ENCODE measurements at places on chromosomes 4 and X.

GRCh38 chr4:152503653-152504290, 32.1 kb downstream of the FBXW7 start:
- H3K4me3 ChIP-seq, result no peak overlapping the region
- no peaks in the 10 kb centered on the region for H3K27me3 ChIP-seq
- no peaks in the 10 kb centered on the region for H3K4me1 ChIP-seq
- no peak overlapping the region for H3K27ac ChIP-seq
- H3K36me3 ChIP-seq, result no peaks in the 10 kb centered on the region
- DNase-seq, result no peak

DNA sequence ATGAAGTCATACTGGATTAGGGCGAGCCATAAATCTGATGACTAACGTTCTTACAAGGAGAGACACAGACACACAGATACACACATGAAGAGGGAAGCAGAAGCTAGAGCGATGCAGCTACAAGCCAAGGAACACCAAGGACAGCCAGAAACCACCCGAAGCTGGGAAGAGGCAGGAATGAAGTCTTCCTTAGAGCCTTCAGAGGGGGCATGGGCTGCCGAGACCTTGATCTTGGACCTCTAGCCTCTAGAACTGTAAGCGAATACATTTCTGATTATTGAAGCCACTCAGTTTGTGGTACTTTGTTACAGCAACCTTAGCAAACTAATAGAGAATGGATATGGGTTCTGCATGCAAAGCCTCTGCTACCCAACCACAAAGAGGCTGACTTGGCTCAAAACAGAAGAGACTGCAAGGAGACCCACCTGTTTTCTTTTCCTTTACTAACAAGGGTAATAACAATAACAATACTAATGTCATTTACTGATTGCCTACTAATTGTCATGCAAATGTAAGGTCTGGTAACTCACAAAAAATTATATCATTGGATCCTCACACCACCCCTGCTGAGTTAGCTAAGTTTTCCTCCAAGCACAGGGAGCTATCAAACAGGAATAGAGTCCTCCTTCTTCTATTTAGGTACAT, 10.1 kb upstream of the LDB2 start:
- DNase-seq, result no peak
- H3K36me3 ChIP-seq, result no peaks in the 10 kb centered on the region
- peak overlapping the region; percentile 50 for H3K27ac ChIP-seq
- no peaks in the 10 kb centered on the region for H3K27me3 ChIP-seq
- peaks cover 3% of the 10 kb centered on the region for H3K4me1 ChIP-seq
- no peak overlapping the region for H3K4me3 ChIP-seq

- H3K4me3 ChIP-seq, result no peak overlapping the region
- DNase-seq, result no peak
- no peaks in the 10 kb centered on the region for H3K27me3 ChIP-seq
Measured at GRCh38 chr4:61866378-61867030, 666.4 kb downstream of the ADGRL3 start.

DNA sequence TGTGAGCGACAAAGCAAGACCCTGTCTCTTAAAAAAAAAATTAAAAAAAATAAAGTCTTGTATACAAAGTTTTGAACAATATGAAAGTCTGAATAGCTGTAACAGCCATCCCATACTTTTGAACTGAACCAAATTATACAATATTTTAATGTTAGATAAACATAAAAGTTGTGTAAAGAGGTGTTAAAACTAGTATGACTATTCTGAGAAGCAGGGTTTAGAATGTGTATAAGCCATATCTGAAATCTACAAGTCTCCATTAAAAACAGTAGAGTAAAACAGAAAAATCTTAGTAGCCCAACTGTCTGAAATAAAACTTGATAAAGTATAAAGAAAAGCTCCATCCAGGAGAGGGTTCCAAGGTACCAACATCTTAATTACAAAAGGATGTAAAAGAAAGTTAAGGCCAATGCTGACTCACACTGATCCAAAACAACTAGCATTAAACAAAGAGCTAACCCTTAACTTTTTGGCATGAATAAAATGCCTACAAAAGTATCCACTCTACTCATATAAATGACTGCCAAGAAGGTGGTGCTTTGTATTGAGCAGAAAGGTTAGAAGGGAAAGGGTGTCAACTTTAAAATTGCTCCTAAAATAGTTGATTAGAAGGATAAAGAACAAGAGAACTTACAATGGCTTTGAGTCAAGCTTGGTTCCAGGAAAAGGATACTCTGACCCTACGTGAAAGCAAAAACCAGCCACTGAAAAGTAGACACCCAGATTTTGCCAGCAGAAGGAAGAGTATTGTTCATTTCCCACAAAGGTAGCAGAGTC, 18.5 kb downstream of the CNOT6L start:
- H3K27me3 ChIP-seq, result no peaks in the 10 kb centered on the region
- no peak for DNase-seq
- H3K36me3 ChIP-seq, result no peaks in the 10 kb centered on the region
- no peak overlapping the region for H3K27ac ChIP-seq
- no peak overlapping the region for H3K4me3 ChIP-seq
- no peaks in the 10 kb centered on the region for H3K4me1 ChIP-seq

- DNase-seq, result no peak
- H3K27ac ChIP-seq, result no peak overlapping the region
- no peaks in the 10 kb centered on the region for H3K27me3 ChIP-seq
- peaks cover 3% of the 10 kb centered on the region for H3K4me1 ChIP-seq
- H3K4me3 ChIP-seq, result no peak overlapping the region
Measured at GRCh38 chr4:36024901-36025660, 219.2 kb downstream of the ARAP2 start.

- peaks cover 3% of the 10 kb centered on the region for H3K36me3 ChIP-seq
- H3K27me3 ChIP-seq, result no peaks in the 10 kb centered on the region
Measured at GRCh38 chr4:151233600-151233999, 43.4 kb upstream of the PRSS48 start.

- DNase-seq, result no peak
- H3K4me3 ChIP-seq, result no peak overlapping the region
- no peaks in the 10 kb centered on the region for H3K36me3 ChIP-seq
- H3K27me3 ChIP-seq, result no peaks in the 10 kb centered on the region
Measured at GRCh38 chr4:128589384-128589965, 220.0 kb upstream of the JADE1 start.

- no peak for DNase-seq
- H3K27ac ChIP-seq, result no peak overlapping the region
- no peak overlapping the region for H3K4me3 ChIP-seq
- no peaks in the 10 kb centered on the region for H3K36me3 ChIP-seq
Measured at GRCh38 chr4:106273831-106274230, 42.2 kb downstream of the TBCK start.

DNA sequence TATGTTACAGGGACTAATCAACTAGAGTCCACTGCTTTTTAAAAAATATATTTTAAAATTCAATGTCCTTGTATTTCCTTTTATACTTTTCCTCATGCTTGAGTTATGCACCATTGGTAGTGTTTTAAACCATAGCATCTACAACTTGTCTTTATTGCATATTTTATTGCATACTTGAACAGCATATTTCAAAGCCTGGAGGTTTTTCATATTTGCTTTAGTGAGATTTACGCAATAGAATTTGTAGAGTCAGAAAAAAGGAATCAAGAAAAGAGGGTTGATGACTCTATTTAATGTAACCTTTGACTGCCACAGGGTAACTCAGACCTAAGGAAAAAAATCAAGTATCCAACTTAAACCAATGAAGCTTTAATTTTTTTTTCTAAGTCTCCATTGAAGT, 1165.7 kb upstream of the IGFBP7 start:
- no peaks in the 10 kb centered on the region for H3K36me3 ChIP-seq
- no peak overlapping the region for H3K27ac ChIP-seq
- H3K27me3 ChIP-seq, result no peaks in the 10 kb centered on the region
- H3K4me3 ChIP-seq, result no peak overlapping the region
- no peak for DNase-seq
- H3K4me1 ChIP-seq, result no peaks in the 10 kb centered on the region

DNA sequence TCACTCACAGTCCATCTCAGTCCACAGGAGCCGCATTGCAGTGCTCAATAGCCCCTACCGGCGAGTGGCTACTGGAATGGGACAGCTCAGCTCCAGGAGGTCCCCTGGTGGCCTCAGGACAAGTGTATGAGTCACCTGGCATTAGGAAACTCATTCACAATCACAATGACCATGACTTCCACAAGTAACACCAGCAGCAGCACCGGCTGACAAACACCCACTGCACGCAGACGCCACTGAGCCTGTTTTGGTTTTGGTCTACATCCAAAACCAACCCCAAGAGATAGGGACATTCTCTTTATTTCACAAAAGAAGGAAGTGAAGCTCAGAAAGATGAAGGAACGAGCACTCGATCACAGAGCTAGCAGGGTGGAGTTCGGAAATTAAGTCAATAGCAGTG, 8.1 kb downstream of the JAKMIP1 start:
- H3K36me3 ChIP-seq, result no peaks in the 10 kb centered on the region
- DNase-seq, result no peak
- H3K27me3 ChIP-seq, result no peaks in the 10 kb centered on the region
- H3K27ac ChIP-seq, result no peak overlapping the region
- peaks cover 1% of the 10 kb centered on the region for H3K4me1 ChIP-seq

- H3K27me3 ChIP-seq, result no peaks in the 10 kb centered on the region
- no peak overlapping the region for H3K4me3 ChIP-seq
- DNase-seq, result no peak
- H3K27ac ChIP-seq, result no peak overlapping the region
- no peaks in the 10 kb centered on the region for H3K4me1 ChIP-seq
- no peaks in the 10 kb centered on the region for H3K36me3 ChIP-seq
Measured at GRCh38 chrX:9542106-9542760, 77.4 kb downstream of the TBL1X start.

DNA sequence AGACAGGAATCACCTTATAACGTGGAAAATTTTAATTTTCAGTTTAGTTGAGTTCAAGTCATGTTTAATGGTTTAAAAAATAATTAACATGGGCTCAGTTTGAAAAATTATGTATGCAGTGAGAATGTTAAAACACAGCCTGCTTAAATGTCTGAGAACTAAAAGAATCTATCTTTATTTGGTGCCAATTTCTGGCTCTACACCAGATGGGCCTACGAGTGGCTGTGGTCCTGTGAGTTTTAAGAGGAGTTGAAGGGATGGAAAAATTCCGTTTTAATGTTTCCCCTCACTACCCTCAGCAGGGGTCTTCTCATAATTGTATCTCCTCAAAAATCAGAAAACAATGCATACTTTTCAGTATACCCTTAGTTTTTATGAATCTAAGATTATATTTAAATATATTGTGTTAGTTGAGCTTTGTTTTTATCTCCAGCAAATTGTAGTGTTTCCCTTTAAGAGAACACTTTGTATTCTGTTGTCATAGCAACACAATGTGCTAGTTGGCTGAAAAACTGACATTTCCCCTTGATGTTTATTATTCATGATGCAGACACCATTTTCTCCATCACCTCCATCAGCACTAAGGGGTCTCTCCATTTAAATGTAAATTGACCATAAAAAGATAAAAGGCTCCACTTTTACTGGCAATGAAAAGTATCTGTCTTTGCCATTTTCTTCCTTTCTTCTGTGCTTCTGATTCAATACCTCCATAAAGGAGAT, 393.5 kb upstream of the GRIA3 start:
- H3K4me3 ChIP-seq, result no peak overlapping the region
- DNase-seq, result no peak
- no peaks in the 10 kb centered on the region for H3K4me1 ChIP-seq
- no peaks in the 10 kb centered on the region for H3K27me3 ChIP-seq
- H3K27ac ChIP-seq, result no peak overlapping the region
- H3K36me3 ChIP-seq, result no peaks in the 10 kb centered on the region

- no peak for DNase-seq
- no peaks in the 10 kb centered on the region for H3K36me3 ChIP-seq
Measured at GRCh38 chrX:148618470-148619445, 118.3 kb downstream of the AFF2 start.

- no peak overlapping the region for H3K4me3 ChIP-seq
- no peaks in the 10 kb centered on the region for H3K27me3 ChIP-seq
- H3K27ac ChIP-seq, result no peak overlapping the region
- no peaks in the 10 kb centered on the region for H3K4me1 ChIP-seq
Measured at GRCh38 chr4:80566203-80566872, 230.8 kb downstream of the CFAP299 start.

DNA sequence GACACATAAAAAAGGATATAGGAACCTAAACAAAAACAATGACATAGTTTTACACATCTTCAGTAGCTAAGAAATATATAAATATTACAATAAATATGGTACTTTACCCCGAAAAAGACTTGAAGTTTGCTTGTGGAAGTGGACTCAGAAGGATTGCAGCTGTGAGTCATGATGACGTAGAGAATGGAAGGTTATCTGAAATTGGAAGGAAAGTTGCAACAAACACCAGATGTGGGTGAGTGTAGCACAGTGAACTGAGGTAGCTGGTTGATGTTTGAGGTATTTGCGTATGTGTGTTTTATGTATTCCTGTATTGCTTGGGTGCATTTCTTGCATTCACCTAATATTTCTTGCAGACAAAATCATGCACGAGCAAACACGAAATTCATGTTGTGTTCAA, 113.0 kb downstream of the ARX start:
- H3K4me1 ChIP-seq, result no peaks in the 10 kb centered on the region
- no peak overlapping the region for H3K4me3 ChIP-seq
- no peaks in the 10 kb centered on the region for H3K36me3 ChIP-seq
- no peak for DNase-seq
- H3K27me3 ChIP-seq, result no peaks in the 10 kb centered on the region

DNA sequence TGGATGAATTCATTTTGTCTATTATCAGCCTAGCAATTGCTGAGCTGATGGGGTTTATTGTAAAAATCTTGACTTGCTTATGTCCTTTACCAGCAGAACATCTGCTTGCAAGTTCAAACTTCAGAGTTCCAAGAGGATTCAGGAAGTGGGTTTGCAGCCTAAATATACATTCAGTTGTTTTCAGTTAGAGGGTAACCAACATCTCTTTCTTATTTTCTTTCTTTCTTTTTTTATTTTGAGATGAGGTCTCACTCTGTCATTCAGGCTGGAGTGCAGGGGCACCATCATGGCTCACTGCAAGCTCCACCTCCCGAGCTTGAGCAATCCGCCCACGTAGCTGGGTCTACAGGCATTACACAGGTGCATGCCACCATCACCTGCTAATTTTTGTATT, 31.4 kb upstream of the FHL1 start:
- DNase-seq, result no peak
- H3K4me1 ChIP-seq, result no peaks in the 10 kb centered on the region
- H3K27me3 ChIP-seq, result no peaks in the 10 kb centered on the region
- H3K27ac ChIP-seq, result no peak overlapping the region

- H3K27ac ChIP-seq, result no peak overlapping the region
- H3K4me1 ChIP-seq, result no peaks in the 10 kb centered on the region
- H3K27me3 ChIP-seq, result no peaks in the 10 kb centered on the region
- H3K4me3 ChIP-seq, result no peak overlapping the region
Measured at GRCh38 chrX:84156821-84157220, 31.2 kb downstream of the RPS6KA6 start.

DNA sequence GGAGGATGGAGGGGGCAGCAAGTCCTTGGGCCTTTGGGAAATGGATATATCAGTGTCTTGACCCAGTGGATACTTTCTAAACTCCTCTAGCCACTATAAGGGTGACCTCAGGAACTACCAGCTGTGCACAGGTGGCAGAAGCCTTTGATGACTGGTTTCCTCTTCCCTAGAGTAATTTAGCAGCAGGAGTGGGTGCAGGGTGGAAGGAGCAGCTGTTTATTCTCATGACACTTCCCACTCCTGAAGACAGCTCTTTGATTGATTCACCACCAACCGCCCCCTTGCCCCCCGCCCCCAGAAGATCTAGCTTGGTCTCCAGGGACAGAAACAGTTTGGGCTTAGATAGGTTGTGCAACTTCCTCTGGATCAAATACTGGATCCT, 63.0 kb downstream of the GPC3 start:
- H3K27me3 ChIP-seq, result no peaks in the 10 kb centered on the region
- no peak for DNase-seq
- H3K27ac ChIP-seq, result no peak overlapping the region
- no peak overlapping the region for H3K4me3 ChIP-seq
- H3K4me1 ChIP-seq, result no peaks in the 10 kb centered on the region
